Dermis microvascular lymphatic vessel endothelial cell (primary cell): ENCODE measurements at places on chromosomes 4 and X. TPM values are rescaled to one million over a fixed set of nuclear protein-coding genes. Genes with fewer than 3 reads are reported as not detected.
A peak's percentile ranks its signal among the peaks of the same experiment; 100 is the strongest.

- DNase-seq, result no peak
Measured at GRCh38 chr4:146232131-146232722, 17.9 kb downstream of the REELD1 start.

DNA sequence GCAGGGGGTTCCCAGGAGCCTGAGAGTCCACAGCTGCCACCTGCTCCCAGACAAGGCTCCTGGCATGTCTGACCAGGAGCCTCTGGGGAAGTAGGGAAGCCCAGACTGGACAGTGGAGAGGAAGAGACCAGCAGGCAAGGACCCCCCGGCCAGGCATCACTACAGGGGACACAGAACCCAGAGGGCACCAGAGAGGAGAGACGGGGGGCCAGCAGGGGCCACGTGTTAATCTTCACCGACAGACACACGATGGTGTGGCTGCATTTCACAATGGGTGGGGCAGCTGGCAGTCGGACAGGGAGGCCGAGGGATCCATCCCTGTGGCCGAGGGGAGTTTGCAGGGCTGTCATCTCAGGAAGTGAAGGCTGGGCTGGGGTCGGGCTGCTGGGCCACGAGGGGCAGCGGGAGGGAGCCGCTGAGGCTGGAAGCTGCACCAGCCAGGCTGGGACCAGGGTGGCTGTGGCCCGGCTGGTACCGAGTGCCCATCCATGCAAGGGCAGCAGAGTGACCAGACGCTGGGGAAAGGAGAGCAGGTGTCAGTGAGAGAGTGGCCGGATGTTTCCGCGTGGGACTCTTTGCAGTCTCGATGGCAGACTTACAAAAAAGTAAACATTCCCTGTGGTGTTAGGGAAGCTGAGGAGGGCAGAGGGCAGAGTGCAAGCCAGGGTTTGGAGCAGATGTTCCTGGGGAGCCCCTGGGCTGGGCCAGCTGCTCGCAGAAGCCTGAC, 4.7 kb downstream of the PDE6B start:
- no peak for DNase-seq

DNA sequence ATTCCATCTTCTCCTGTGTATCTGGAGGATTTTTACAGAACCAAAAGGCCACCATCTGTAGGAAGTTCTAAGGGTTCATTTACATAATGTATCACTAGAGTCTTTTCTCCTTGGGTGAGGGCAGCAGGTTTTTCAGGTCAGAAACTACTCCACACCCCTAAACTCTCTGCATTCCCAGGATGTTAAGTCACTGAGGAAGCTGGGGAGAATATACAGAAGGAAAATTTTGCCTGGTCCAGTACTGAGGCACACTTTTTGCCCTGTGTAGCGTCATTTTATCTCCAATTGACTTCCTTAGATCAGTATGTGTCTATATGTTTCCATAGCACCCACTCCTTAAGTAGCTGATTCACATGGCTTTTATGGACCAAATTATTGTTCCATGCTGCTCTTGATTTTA, 17.0 kb downstream of the XKRX start:
- no peak for DNase-seq

DNA sequence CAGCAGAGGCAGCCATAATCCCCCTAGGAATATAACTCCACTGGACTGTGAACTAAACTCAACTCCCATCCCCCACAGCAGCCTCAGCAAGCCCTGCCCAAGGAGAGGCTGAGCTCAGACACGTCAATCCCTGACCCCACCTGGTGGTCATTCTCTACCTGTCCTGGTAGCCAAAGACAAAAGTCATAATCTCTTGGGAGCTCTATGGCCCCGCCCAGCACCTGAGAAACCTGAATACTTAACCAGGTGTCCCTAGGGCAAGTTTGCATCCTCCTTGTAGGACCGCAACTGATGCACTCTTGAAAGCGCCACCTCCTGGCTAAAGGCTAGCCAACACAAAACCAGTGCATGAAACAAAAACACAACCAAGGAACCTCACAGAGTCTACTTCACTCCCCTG, 18.4 kb downstream of the CT47B1 start:
- DNase-seq, result peak; percentile 3

GRCh38 chr4:139027776-139028175, 12.2 kb downstream of the NOCT start:
- peak; percentile 18 for DNase-seq

- no peak for DNase-seq
Measured at GRCh38 chrX:19840899-19841648, 46.3 kb downstream of the SH3KBP1 start.

- DNase-seq, result no peak
Measured at GRCh38 chr4:100348473-100348872, 158.2 kb upstream of the DDIT4L start.

DNA sequence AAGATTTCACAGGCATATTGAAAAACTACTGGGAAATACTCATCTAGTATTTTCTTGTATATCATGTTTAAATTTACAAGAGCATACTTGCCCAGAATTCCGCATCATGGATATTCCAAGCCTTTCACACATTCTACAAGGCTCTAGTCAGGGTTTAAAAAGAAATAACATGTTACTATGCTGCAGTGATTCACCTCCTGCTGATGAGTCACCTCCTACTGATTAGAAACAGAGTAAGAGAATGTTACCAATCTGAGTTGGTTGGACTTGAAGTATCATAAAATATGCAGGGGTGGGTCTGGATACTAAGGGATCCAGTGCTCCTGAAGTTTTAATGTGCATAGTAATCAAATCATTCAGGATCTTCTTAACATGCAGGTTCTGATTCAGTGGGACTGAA, 192.0 kb upstream of the ANK2 start:
- peak; percentile 2 for DNase-seq

SH2D1A gene
- total RNA-seq, result not detected in 2 replicates
